ENCODE measurements at places on chromosomes 2 and 18.

DNA sequence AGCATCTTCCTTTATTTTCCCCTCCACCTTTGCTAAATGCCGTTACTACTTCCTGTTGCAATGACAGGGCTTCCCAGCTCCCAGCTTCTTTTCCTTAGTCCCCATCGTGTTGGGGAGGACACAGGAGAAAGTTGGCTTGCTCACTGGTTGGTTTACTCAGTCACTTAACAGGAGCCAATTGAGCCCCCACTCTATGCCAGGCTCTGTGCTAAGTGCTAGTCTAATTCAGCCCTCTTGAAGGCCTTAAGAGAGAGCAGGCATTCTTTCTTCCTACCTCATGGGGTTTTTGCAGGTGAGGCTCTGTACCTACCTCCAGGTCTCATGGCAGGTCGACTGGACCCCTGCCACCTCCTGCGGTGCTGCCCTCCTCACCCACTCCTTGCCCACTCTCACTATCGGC, 20.1 kb downstream of the TANC1 start:
- DNase-seq, result no peak

- no peak for DNase-seq
Measured at GRCh38 chr18:11585596-11585995, 23.8 kb upstream of the SLC35G4 start.

GRCh38 chr2:20600756-20601325, 50.1 kb downstream of the HS1BP3 start:
- DNase-seq, result no peak

- no peak for DNase-seq
Measured at GRCh38 chr2:120641366-120641771, 94.3 kb upstream of the GLI2 start.

- DNase-seq, result no peak
Measured at GRCh38 chr18:331221-331821, 63.5 kb upstream of the THOC1 start.

- DNase-seq, result no peak
Measured at GRCh38 chr2:226909126-226909525, 73.3 kb downstream of the RHBDD1 start.

GRCh38 chr2:227855440-227855839, 16.0 kb upstream of the DAW1 start:
- no peak for DNase-seq

DNA sequence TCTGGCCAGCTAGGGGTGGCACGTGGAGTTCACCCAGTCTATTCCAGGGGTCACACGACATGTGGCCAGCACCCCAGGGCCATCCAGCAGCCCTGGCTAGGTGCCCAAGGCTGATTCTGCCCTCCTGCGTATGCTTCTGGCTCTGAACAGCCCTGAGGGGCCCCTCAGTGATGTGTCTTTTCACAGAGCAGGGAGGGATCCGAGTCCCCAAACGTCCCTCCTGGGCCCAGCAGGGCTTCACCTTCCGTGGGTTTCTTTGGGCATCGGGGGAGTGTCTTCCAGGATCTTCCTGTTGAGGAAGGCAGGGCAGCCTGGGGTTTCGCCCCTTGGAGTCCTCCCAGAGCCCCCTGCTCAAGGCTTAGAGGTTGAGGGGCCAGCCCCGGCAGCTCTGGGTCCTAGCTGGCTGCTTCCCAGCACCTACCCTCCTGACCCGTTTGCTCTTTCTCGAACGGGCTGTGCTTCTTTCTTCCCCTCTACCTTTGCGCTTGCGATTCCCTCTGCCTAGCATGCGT, 165.9 kb downstream of the DYSF start:
- DNase-seq, result no peak

DNA sequence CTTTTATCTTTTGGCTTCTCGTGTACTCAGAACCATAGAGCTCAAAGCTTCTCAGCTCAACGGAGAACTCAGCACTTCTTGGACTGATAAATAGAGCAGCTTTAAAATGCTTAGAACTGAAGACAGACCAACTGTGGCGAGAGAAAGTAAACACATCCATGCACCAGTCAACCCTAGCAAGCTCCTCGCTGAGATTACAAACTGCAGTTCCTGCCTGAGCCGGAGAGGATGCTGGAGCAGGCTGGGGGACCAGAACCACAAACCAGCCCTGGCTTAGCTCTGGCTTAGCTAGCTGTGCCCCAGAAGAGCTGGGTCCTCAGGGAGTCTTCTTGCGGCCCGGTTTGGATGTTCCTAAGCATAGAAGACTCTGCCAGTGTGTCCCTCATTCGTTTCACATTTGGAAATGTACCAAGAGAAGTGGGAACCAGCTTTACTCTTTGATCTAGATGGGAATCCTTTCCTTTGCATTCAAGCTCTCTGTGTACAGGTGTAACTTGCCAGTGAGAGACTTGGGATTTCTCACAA, 5.6 kb downstream of the PAX8 start:
- DNase-seq, result no peak

DNA sequence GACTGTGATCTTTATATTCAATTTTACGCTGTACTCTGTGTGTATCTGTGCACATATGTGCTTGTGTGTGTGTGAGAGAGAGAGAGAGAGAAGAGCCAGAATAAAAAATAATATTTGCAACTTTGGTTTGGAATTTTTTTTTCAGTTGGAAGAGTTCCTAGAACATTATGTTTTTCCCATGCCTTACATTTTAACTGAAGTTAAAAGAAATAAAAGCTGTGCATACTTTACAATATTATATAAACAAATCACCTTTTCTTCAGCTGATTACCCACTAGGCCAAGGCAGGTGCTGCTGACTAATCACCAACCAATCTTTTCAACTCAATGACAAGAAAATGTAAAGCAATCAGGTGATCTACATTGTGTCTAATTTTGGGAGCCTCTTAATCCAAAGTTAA, 366.3 kb downstream of the NYAP2 start:
- DNase-seq, result no peak

DNA sequence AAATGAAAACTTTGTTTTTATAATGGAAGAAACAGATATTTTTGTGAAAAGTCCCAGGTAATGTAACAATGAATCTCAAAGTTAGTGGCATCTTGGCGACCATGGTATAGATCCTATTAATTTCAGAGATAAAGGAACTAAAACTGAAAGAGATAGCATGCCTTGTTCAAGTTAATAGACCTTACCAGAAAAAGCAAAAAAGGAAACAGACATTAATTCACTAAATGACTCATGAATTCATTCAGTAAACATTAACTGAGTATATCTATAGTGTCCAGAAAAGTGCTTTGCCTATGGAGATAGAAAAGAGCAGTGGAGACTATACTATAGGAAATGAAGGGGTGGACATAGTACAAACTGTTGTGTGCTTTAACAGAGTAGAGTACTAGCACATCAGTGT, 763.3 kb downstream of the TRIB2 start:
- no peak for DNase-seq

- no peak for DNase-seq
Measured at GRCh38 chr2:220935789-220936321, 636.2 kb downstream of the EPHA4 start.

GRCh38 chr2:97747285-97747684, 33.9 kb downstream of the ZAP70 start:
- DNase-seq, result no peak

DNA sequence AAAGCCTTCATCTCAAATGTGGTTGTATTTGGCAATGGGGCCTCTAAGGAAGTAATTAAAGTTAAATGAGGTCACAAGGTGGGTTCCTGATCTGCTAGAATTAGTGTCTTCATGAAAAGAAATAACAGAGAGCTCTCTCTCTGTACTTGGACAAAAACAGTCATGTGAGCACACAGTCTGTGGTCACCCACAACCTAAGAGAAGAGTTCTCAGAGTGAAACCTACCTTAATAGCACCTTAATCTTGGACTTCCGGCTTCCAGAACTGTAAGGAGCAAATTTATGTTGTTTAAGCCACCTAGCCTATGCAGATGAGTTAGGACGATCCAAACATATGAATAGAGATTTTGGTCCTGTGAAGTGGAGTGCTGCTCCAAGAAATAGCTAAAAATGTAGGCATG, 758.9 kb downstream of the LRRTM4 start:
- DNase-seq, result no peak
